Activated B cell treated with CpG ODN at 0.5 μM for 24 hours (primary cell): ENCODE measurements at places on chromosomes 7 and 10. TPM values are rescaled to one million over a fixed set of nuclear protein-coding genes. Genes with fewer than 3 reads are reported as not detected.

Gene COL28A1
- total RNA-seq, result 0.16 and 0.17 TPM in 2 replicates

Gene SYCE1
- total RNA-seq, result 0.17 TPM in 1 of 2 replicates, not detected in the other

Gene HELLS
- total RNA-seq, result 23.8 and 27.3 TPM in 2 replicates

Gene SPDYE2
- 0.29 TPM in 1 of 2 replicates, not detected in the other for total RNA-seq

Gene CPA4
- not detected in 2 replicates for total RNA-seq

Gene TM9SF3
- 61.7 and 62.7 TPM in 2 replicates for total RNA-seq

Gene WDFY4
- total RNA-seq, result 480 and 488 TPM in 2 replicates
